ENCODE measurements at places on chromosomes 4 and X.

DNA sequence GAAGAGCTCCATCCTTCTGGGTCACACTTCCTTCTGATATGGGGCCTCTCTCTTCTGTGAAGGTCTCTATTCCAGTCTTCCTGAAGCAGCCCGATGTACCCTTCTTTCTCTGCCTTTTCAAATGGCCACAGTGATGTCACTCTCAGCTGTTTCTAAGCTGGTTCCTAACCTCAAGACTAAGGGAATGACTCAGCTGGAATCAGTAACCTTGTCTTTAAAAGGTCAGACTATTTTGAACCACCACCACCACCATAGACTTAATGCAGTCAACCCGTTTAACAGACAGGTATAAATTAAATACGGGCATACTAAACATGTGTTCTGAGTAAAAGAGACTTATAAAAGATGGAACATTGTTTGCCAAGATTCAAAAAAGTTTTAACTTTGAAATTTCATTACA is 121.0 kb downstream of the PPA2 start:
- no peak overlapping the region for H3K4me3 ChIP-seq
- H3K27me3 ChIP-seq: no peaks in the 10 kb centered on the region
- no peak overlapping the region for H3K27ac ChIP-seq
- peaks cover 19% of the 10 kb centered on the region for H3K4me1 ChIP-seq

DNA sequence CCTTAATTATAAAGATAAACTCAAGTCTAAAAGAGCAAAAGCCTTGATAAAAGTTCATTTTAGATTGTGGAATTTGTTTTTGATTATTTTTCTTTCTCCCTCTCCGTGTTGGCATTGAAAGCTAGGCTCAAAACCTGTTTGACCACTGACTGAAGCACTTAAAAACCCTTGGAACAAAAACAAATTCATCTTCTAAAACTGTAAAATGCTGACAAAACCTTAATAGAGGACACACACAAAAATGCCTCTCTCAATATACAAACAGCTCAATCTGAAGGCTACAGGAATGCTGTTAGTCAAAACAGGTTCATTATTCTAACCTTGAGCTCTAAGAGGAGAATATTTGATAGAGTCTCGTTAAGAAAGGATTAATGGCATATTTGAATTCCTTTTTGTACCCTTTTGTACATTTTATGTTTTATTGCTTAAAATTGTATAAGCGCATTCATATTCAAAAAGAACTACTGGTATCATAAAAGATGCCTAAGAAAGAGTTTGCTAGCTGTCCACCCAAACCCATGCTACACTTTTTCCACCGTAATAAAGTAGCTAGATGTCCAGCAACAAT is 74.3 kb upstream of the NAP1L5 start:
- no peak overlapping the region for H3K4me3 ChIP-seq
- H3K27ac ChIP-seq: no peak overlapping the region
- peaks cover 7% of the 10 kb centered on the region for H3K36me3 ChIP-seq
- no peaks in the 10 kb centered on the region for H3K4me1 ChIP-seq
- H3K27me3 ChIP-seq: peaks cover 9% of the 10 kb centered on the region
- DNase-seq: no peak

DNA sequence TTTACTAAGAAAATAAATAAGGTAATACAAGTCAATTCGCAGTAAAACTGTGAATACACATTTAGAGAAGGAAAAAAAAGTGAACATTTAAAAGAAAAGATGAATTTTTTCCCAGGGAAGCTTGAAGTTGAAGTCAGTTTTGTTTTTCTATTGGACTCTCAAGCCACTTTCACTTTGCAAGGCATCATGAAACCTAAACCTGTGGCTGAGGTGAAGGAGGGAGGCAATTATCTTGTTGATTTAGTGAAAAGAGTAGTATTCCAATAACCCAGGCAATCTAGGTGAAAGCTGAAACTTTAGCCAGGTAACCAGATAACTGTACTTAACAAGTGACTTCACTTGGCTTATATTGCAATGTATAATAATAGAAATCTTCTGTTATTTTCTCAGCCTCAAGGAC is 138.6 kb downstream of the HDX start:
- H3K36me3 ChIP-seq: no peaks in the 10 kb centered on the region
- H3K4me3 ChIP-seq: no peak overlapping the region
- H3K27ac ChIP-seq: no peak overlapping the region
- H3K4me1 ChIP-seq: no peaks in the 10 kb centered on the region
- H3K27me3 ChIP-seq: no peaks in the 10 kb centered on the region

GRCh38 chrX:46873746-46874145 is 36.9 kb downstream of the RP2 start:
- no peaks in the 10 kb centered on the region for H3K27me3 ChIP-seq
- DNase-seq: no peak
- H3K36me3 ChIP-seq: peaks cover 3% of the 10 kb centered on the region
- H3K4me1 ChIP-seq: peaks cover 3% of the 10 kb centered on the region

DNA sequence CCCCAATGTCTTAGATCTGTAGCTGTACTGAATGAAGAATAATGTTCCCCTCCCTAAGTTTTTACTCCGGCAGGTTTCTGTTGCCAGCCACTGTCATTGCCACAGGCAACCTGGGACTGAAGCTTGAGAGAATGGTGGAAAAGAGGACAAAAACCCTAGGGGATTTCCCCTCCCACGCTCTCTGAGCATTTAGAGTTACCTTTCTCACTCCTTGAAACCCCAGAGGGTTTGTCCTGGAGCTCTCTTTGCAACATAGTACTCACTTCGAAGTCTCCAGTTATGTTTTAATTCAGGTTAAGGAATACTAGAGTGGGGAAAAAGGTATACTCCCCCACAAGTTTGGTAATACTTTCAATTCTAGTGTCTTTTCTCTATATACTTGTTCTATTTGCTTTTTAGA is 31.5 kb downstream of the F8 start:
- H3K27me3 ChIP-seq: peaks cover 9% of the 10 kb centered on the region
- DNase-seq: no peak
- H3K27ac ChIP-seq: no peak overlapping the region
- no peaks in the 10 kb centered on the region for H3K36me3 ChIP-seq
- peaks cover 15% of the 10 kb centered on the region for H3K4me1 ChIP-seq

- DNase-seq: no peak
- no peaks in the 10 kb centered on the region for H3K4me1 ChIP-seq
- no peaks in the 10 kb centered on the region for H3K27me3 ChIP-seq
- H3K36me3 ChIP-seq: no peaks in the 10 kb centered on the region
- H3K4me3 ChIP-seq: no peak overlapping the region
- no peak overlapping the region for H3K27ac ChIP-seq
These were observed 161.5 kb downstream of the SOX3 start for GRCh38 chrX:140343226-140343868.

GRCh38 chr4:6992728-6993677 is 50.2 kb upstream of the TADA2B start:
- H3K4me1 ChIP-seq: peaks cover 40% of the 10 kb centered on the region
- H3K36me3 ChIP-seq: peaks cover 34% of the 10 kb centered on the region
- H3K27me3 ChIP-seq: no peaks in the 10 kb centered on the region
- no peak overlapping the region for H3K27ac ChIP-seq
- DNase-seq: no peak

DNA sequence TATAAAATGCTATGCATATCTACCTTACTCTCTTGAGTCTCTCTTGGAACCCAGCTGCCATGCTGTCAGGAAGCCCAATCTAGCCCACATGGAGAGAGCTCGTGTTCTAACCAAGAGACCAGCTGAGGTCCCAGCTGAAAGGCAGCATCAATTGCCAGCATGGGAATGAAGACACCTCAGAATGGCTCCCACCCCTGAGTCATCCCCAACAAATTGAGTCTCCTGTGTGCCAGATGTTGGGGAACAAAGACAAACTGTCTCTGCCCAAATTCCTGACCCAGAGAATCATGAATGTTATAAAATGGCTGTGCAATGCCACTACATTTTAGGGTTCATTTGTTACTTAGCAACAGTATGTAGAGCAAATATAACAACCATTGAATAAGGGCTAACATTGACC is 105.2 kb upstream of the STX18 start:
- DNase-seq: no peak
- H3K4me3 ChIP-seq: no peak overlapping the region
- no peak overlapping the region for H3K27ac ChIP-seq
- H3K4me1 ChIP-seq: no peaks in the 10 kb centered on the region
- H3K27me3 ChIP-seq: no peaks in the 10 kb centered on the region

DNA sequence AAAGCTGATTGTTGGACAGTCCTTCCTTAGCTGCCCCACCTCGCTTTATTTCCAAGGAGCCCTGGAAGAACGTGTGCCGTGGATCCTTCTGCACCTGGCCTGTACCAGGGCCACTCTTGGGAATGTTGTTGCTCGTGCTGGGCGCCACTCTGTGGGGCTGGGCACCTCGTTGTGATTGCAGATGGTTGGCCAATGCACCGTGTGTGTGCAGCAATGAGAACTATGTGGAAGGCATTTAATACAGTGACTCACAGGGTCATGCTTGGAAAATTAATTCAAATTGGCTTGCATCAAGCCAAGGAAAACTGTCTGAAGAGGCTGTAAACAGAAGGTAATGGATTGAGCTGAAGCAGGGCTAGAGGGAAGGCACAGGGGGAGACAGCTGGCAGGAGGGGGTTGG is 37.0 kb upstream of the CD99L2 start:
- no peaks in the 10 kb centered on the region for H3K27me3 ChIP-seq
- H3K4me1 ChIP-seq: no peaks in the 10 kb centered on the region
- no peak overlapping the region for H3K4me3 ChIP-seq
- DNase-seq: no peak

- no peak for DNase-seq
- peak overlapping the region; percentile 38 for H3K27ac ChIP-seq
- H3K36me3 ChIP-seq: no peaks in the 10 kb centered on the region
- H3K4me1 ChIP-seq: peaks cover 18% of the 10 kb centered on the region
- peaks cover 15% of the 10 kb centered on the region for H3K27me3 ChIP-seq
These were observed 569 bp upstream of the FHL1 start for GRCh38 chrX:136146614-136147314.

All from activated T-helper 2 cell treated with anti-CD3 and anti-CD28 coated beads, Interferon-gamma antibody, Interleukin-2, Interleukin-4, amounts not matched to agents 10 μg/mL and 5 μg/mL and 100 μg/mL, durations not matched to agents 14 hours and 24 hours and 36 hours (primary cell).